Mesendoderm (in vitro differentiated cells): ENCODE measurements at places on chromosomes 2 and 18.

DNA sequence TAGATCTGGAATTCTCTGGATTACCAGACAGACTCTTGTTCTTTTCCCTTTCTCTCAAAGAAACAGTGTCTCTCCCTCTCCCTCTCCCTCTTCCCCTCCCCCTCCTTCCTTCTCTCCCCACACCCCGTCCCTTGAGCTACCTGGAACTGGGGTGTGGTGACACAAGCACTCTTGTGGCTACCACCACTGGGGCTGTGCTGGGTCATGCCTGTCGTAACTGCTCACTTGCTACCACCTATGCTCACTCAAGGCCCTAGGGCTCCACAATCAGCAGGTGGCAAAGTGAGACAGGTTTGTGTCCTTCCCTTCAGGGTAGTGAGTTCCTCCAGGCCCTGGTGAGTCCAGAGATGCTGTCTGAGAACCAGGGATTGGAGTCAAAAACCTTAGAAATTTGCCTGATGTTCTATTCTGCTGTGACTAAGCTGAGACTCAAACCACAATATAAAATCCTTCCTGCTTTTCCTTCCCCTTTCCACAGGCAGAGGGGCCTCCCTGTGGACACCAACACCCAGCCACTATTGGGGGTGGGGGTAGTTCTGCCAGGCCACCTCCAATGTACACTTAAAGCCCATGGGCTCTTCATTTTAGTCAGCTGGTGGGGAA, 70.8 kb downstream of the OXER1 start:
- peak; percentile 38 for DNase-seq

- no peak for DNase-seq
Observed at GRCh38 chr2:212929116-212929515, 222.3 kb downstream of the IKZF2 start.

- peak; percentile 95 for DNase-seq
Observed at GRCh38 chr18:2444201-2444875, 127.0 kb downstream of the METTL4 start.

GRCh38 chr2:165837122-165837521, 43.1 kb upstream of the GALNT3 start:
- peak; percentile 65 for DNase-seq
